Hematopoietic multipotent progenitor cell treated with erythropoietin and hydrocortisone succinate and interleukin-3 and kit ligand, for 8 days (in vitro differentiated cells): ENCODE measurements at places on chromosomes 5 and 9.

- no peak for DNase-seq
Measured at GRCh38 chr9:83473488-83473971, 64.7 kb downstream of the FRMD3 start.

- DNase-seq, result no peak
Measured at GRCh38 chr9:88990729-88991065, 571 bp upstream of the S1PR3 start.

- no peak for DNase-seq
Measured at GRCh38 chr5:10677533-10677932, 83.5 kb downstream of the DAP start.

DNA sequence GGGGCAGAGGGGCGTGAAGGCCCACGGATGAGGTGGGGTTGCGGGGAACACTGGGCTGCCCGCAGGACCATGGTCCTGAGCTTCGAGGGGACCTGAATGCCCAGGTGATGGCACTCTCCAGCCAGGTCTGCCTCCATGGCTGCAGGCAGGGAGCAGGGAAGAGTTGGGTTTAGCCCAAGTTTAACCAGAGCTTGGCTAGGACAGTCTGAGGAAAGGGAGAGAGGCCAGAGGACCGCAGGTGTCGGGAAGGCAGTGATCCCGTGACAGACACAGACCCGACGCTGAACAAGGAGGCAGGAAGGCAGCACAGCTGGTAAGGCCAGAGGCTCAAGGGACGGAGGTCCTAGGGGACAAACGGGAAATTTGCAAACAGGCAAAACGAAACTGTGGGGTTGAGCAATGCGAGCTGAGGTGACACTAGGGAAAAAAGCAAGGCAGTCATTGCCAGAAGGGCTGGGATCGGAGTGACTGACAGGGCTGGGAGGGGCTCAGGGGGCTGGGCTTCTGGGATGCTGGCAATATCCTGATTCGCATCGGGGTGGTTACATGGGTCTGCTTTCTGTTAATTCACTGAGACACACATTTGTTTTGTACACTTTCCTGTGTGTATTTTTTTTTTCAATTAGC is 25.0 kb downstream of the ARPC5L start:
- DNase-seq, result no peak

- DNase-seq, result no peak
Measured at GRCh38 chr5:97276474-97277120, 93.5 kb upstream of the RIOK2 start.

GRCh38 chr5:149754172-149754880 is 24.2 kb downstream of the PPARGC1B start:
- DNase-seq, result no peak

DNA sequence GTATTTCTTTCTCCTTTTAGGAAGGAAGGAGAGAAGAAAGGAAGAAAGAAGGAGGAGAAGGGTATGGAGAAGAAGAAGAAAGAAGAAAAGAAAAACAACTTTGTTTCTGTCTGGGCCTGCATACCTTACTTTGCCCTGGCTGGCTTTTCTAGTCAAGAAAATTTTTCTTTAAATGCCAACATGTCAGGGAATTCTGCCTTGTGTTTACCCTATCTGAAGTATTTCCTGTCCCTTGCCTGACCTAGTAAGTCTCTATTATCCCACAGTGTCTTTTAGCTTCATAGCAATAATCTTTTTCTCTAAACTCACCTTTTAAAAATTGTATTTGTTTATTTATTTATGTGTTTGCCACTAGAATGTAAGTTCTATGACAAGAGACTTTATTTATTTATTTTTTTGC is 1864.1 kb downstream of the EFNA5 start:
- DNase-seq, result no peak

GRCh38 chr5:93296338-93296737 is 284.7 kb downstream of the NR2F1-AS1 start:
- no peak for DNase-seq

DNA sequence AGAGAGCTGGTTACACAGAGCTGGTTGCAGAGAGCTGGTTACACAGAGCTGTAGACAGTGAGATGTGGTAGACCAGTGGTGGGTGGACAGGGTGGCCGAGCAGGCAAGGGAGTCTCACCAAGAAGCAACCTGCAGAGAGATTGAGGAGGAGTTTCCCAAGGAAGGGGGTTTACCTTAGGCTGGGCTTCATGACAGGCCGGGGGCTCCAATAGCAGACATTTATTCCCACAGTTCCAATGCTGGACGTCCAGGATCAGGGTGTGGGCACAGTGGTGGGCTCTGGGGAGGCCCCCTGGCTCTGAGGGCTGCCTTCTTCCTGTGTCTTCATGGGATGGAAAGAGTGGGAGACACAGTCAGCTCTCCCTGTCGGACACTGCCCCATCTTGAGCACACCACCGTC is 386.9 kb upstream of the IRX4 start:
- no peak for DNase-seq
